ENCODE measurements at places on chromosomes 12 and 14. TPM values are rescaled to one million over a fixed set of nuclear protein-coding genes. Genes with fewer than 3 reads are reported as not detected.

PTPN6 gene
- 13.7 TPM for total RNA-seq

GNG2 gene
- 0.23 TPM for total RNA-seq

TCL1B gene
- total RNA-seq: not detected

TBX3 gene
- 5.1 TPM for total RNA-seq

All from Panc1 (cell line).